Cardiac fibroblast (primary cell): ENCODE measurements at places on chromosomes 1 and 21.

DNA sequence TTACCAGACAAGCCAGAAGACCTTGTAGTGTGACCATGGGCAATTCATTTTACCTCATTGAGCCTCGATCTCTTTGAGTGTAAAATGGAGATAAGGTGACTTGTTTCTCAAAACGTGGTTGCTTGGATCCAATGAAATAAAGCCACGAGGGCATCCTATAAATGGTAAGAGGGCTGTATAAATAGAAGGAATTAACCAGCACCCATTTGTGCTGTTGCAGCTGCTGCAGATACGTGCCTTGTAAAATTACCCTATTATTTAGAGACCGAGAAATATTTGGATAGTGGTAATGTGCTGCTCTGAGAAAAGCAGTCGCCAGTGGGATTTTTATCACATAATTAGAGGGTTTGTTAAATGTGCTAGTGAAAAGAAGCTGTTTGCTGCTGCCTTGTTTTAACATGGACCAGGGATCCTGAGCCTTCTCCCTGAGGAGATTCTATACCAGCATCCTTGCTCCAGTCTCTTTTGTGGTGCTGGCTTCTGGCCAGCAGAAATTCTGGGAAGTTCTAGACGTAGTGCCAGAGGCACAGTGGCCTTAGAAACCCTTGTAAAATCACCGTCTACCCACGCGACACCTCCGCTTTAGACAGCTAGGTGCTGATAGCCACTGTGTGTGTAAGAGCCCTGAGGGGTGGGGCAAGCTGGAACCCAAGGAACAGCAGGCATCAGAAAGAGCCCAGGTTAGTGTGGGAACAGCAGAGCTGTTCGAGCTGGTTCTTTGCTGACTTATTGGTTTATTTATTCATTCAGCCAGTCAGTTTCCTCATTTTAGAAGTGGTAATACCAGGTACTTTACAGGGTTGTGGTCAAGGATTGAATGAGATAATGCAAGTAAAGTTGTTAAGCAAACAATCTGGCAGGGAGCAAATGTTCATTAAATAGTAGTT lies 137.5 kb downstream of the NOS1AP start:
- DNase-seq = no peak

- peak; percentile 63 for DNase-seq
These were observed 59.1 kb downstream of the BCL9 start for GRCh38 chr1:147600119-147601111.

GRCh38 chr1:89179343-89179742 lies 3.5 kb upstream of the GBP7 start:
- DNase-seq = no peak

- no peak for DNase-seq
These were observed 126.4 kb downstream of the FAM78B start for GRCh38 chr1:166040202-166040997.

GRCh38 chr1:204577794-204578478 lies 61.7 kb downstream of the MDM4 start:
- DNase-seq = no peak

- no peak for DNase-seq
These were observed 33.8 kb upstream of the FCRL3 start for GRCh38 chr1:157734321-157734720.

DNA sequence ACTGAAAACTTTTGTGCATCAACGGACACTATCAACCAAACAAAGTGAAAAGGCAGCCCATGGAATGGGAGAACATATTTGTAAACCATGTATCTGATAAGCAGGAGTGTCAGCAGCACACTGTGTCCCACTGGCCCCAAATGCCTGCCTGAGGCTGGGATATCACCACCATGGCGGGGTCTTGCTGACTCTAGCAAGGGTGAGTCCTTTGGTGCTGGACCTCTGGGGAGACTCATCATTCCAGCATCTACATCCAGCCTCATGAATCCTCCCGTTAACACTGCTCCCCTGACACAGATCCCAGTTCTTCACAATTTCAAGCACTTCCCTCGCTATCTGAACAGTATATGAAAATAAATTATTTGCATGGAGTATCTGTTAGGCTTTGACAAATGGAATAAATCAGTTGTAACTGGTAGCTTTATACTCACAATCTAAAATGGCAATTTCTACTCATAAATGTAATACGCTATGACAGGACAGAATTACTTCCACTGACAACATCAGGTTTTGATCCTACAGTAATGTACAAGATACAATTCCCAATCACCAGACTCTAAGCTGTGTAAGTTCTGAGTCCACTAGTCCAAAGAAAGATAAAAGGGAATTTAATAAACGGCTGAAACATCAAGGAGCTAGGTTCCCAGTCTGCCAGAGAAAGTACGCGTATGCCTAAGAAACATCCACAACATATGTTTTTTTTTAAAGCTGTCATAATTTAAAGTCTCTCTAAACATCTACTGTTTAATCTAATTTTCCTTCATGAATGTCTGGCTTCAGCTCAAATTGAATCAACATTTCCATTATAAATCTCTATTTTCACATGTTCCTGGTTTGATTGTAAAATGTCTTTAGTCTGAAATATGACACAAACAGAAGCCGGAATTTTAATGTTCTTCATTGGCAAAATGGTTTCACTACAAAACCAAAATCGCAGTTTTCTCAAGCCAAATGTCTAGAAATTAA lies 95.1 kb downstream of the SIPA1L2 start:
- DNase-seq = no peak

DNA sequence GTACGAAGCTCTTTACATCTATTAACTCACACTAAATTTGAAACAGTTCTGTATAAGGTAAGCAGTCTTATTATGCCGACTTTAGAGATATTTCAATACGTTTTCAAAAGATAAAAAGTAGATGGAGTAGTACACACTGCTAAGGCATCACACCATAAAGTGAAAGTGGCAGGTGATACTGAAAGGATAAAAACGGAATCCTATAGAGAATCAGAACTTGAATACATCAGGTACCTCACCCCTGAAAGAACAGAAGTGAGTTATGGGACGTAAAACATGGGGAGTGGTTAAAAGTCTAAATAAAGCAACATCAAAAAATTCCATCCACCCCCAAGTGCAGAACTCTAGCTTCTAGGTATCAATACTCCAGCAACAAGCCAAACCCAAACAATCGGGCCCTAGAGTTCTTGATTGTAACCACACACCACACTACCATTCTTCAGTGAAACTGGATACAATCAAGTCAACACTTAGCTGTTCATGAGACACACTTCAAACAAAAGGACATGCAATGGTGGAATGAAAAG lies 142.6 kb downstream of the SMYD3 start:
- no peak for DNase-seq

DNA sequence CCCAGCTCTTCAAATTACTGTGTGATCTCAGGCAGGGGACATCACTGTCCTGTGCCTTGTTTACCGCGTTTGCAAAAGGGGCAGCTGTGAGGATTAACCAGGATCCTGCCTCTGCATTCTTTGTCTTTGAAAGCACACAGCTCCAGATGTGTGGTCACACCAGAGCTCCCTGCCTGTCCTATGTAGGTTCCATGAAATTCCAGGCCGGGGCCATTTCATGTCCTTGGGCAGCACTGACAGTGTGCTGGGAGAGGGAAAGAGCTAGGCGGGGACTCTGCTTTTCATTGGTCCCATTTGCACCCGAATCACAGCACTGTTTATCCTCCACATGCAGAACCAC lies 42.2 kb upstream of the SELENON start:
- DNase-seq = no peak
